ENCODE measurements at places on chromosomes 1 and 21. TPM values are rescaled to one million over a fixed set of nuclear protein-coding genes. Genes with fewer than 3 reads are reported as not detected.

GRCh38 chr1:56298866-56299265 lies 280.5 kb downstream of the PLPP3 start:
- no peak for DNase-seq

PTGER3 gene
- total RNA-seq = 0.75 TPM

THEM5 gene
- not detected for total RNA-seq

OR2AK2 gene
- not detected for total RNA-seq

MAP7D1 gene
- 280 TPM for total RNA-seq

Data from epithelial cell of proximal tubule (primary cell).